ENCODE measurements at places on chromosomes 1 and 21.

GRCh38 chr1:30816211-30817076, 58.9 kb upstream of the LAPTM5 start:
- no peak for DNase-seq

- DNase-seq: peak; percentile 67
Observed at GRCh38 chr1:59699227-59699847, 115.4 kb upstream of the HOOK1 start.

- no peak for DNase-seq
Observed at GRCh38 chr1:171793636-171794035, 12.2 kb downstream of the METTL13 start.

DNA sequence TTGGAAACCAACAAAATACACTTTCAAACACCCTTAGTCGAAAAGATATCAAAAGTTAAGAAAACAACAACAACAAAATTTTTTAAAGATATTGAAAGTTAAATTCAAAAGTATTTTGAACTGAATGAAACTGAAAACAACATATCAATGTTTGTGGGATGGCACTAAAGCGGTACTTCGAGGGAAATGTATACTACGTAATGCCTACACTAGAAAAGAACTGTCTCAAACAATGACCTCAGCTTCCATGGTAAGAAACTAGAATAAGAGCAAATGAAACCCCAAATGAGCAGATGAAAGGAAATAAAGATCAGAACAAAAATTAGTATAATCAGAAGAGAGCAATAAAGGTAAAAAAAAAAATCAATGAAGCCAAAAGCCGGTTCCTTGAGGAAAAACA, 6.1 kb downstream of the CBR1 start:
- no peak for DNase-seq

DNA sequence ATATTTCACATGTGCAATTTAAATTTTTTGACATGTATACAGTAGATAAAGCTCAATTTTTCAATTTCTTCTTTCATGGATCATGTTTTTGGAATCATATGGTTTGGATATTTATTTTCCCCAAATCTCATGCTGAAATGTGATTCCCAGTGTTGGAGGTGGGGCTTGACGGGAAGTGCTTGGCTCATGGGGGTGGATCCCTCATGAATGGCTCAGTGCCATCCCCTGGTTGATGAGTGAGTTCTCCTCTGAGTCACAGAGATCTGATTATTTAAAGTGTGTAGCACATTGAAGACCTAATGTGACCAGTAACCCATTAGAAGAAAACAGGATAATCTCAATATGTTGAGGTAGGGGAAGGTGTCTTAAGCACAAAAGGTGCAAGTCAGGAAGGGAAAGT, 9.1 kb upstream of the IFI16 start:
- DNase-seq: peak; percentile 44

GRCh38 chr1:209375097-209375496, 208.4 kb upstream of the CAMK1G start:
- no peak for DNase-seq

GRCh38 chr21:15063814-15064575, 805 bp downstream of the NRIP1 start:
- DNase-seq: peak; percentile 51

GRCh38 chr1:108719656-108720435, 7.1 kb downstream of the FNDC7 start:
- DNase-seq: no peak

- DNase-seq: no peak
Observed at GRCh38 chr1:50542362-50542761, 119.1 kb upstream of the DMRTA2 start.

DNA sequence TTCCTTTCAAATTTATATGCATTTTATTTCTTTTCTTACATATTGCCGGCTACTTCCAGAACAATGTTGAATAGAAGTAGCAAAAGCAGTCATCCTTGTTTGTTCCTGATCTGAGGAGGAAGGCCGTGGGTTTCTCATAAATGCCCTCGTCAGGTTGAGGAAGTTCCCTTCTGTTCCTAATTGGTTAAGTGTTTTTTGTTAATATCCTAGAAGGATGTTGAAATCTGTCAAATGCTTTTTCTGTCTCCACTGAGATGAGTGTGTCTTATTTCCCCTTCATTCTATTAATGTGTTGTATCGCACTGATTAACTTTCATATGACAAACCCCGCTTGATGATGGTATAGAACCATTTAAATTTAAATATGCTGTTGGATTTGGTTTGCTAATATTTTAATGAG, 15.4 kb downstream of the TTLL10 start:
- DNase-seq: peak; percentile 27

GRCh38 chr1:12572522-12572921, 45.5 kb downstream of the DHRS3 start:
- no peak for DNase-seq

- no peak for DNase-seq
Observed at GRCh38 chr1:243275316-243275715, 19.5 kb downstream of the SDCCAG8 start.

- no peak for DNase-seq
Observed at GRCh38 chr1:61930116-61930645, 187.9 kb downstream of the PATJ start.
